Stimulated activated effector memory CD8-positive, alpha-beta T cell treated with anti-CD3 and anti-CD28 coated beads, Interleukin-12 subunit alpha, Interleukin-12 subunit beta, amount 100 ng/mL, for 72 hours (primary cell): ENCODE measurements at places on chromosomes 7 and 10.

DNA sequence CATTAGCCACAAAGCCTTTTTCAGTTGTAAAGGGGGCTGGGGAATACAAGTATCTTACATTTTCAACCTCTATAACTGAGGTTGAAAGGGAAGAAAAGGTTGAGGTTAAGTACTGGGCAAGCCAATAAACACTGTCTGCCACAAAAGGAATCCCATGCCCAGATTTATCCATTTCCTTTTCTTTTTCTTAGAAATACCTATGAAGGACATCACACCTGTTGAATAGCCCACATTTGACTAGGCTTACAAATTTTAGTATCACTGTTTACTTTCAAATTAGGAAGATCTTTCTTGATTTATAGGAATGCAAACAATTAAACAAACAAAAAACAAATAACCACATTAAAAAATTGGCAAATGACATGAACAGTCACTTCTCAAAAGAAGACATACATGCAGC lies 81.0 kb upstream of the CAV2 start:
- no peak for DNase-seq

GRCh38 chr7:131673576-131673975 lies 117.1 kb upstream of the PODXL start:
- no peak for DNase-seq

GRCh38 chr10:20596911-20597310 lies 300.2 kb downstream of the NEBL start:
- no peak for DNase-seq

DNA sequence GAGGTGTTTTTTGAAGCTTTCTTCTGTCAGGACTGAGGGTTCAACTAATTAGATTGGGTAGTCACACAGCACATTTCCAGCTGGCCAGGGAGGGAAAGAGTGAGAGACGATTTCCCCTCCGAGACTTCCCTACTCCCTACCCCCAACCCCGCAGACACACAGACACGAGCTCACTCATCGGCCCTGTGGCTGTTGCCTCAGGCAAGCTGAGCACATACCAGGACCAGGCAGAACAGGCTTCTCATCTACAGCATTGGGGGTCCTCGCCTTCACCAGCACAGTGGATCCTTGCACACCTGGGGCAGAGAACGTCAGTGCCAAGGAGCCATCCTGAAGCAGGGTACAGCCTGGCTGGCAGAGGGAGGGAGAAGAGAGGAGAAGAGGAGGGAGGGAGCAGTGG lies 144.1 kb downstream of the TMEM178B start:
- no peak for DNase-seq

GRCh38 chr10:93420091-93420490 lies 62.0 kb downstream of the MYOF start:
- DNase-seq = no peak

- DNase-seq = no peak
Observed at GRCh38 chr10:109393425-109393824, 529.9 kb downstream of the XPNPEP1 start.

DNA sequence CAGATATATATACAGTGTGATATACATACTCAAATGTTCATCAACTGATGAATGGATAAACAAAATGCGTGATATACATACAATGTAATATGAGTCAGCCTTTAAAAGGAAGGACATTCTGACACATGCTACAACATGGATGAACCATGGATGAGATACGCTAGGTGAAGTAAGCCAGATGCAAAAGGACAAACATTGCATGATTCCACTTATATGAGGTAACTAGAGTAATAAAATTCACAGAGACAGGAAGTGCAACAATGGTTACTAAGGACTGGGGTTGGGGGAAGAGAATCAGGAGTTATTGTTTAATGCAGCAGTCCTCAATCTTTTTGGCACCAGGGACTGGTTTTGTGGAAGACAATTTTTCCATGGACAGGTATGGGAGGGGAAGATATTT lies 47.3 kb upstream of the PIK3AP1 start:
- no peak for DNase-seq

DNA sequence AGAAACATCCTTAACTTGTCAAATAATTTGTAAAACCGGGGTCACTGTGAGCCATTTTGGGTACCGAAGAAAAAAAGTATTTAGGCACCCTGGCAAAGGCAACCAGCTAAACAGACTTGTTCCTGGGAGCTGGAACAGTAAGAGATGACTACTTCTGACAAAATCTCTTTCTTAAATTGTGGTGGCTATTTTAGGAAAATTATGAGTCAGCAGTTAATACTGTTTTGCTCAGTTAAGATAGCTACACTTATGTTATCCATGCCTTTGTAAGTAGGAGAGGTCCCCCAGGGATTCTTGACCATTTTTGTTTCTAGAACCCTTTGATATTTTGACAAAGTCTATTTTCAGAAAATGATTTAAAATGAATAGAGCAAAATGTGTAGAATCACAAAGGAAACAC lies 68.7 kb downstream of the TAX1BP1 start:
- no peak for DNase-seq
